ENCODE measurements at places on chromosomes 3 and 15. TPM values are rescaled to one million over a fixed set of nuclear protein-coding genes. Genes with fewer than 3 reads are reported as not detected.

DNA sequence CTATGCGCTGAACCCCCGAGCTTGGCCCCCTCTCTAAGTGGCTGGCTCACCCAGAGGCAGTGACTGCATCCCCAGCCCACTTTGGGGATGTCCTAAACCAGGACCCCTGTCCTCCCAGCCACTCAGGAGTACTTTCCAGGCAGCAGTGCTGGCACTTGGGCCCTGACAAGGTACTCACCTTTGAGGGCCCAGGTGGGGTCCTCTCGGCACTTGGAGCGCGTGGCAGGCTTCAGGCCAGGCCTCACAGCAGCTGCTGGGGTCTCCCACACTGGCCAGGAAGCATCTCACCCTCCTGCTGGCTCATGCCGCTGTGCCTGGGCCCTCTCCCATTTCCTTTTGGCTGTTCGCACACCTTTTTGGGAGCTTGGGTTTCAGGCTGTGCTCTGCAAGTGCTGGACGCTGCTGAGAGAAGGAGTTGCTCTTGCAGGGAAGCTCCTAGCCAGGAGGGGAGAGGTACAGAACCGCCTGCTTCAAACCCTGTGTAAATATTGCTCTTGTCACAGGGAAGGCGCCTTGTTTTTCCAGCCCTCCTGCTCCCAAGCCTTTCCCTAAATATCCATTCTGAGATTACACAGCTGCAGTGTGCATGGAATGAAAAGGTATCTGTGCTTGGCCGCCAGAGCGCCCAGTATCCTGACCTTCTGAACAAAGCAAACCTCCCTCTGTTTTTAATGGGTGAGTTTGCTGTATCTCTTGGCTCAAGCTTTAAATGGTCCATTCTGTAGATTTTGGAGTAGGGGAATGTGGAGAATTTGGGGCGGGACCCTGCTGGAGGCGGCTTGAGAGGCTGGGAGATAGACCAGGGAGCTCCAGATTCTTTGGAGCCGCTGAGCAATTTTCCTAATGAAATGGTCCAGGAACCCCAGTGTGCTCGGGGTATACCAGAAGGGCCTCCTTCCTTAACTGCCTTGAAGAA is 45.6 kb downstream of the DNASE1L3 start:
- no peak for DNase-seq
- peak overlapping the region; percentile 93 for H3K27ac ChIP-seq
- no peaks in the 10 kb centered on the region for H3K27me3 ChIP-seq
- peaks cover 39% of the 10 kb centered on the region for H3K4me1 ChIP-seq

- H3K27me3 ChIP-seq, result peaks cover 6% of the 10 kb centered on the region
- peaks cover 7% of the 10 kb centered on the region for H3K36me3 ChIP-seq
These were observed 51.4 kb downstream of the DNAJB8 start for GRCh38 chr3:128415200-128415772.

- no peaks in the 10 kb centered on the region for H3K36me3 ChIP-seq
- no peaks in the 10 kb centered on the region for H3K4me1 ChIP-seq
- no peaks in the 10 kb centered on the region for H3K27me3 ChIP-seq
- no peak overlapping the region for H3K4me3 ChIP-seq
These were observed 345.3 kb upstream of the POU1F1 start for GRCh38 chr3:87621667-87622066.

DNA sequence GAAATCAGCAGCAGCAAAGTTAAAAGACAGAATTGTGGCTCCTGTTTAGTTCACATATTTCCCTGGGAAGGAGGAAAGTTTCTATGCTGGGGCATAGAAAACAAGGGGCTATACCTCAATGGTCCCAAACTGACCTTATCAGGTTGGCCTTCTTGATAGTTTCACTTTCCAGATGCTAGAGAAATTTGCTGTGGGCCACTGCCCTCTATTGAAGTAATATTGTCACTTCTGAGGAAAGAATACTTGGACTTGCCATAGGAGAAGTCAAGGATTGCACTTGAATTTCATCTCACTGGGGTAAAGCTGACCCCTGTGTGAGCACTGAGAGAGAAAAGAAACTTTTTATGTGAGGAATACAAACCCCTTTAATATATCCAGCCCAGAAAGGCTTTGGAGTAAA is 49.3 kb upstream of the XCR1 start:
- H3K36me3 ChIP-seq, result no peaks in the 10 kb centered on the region
- no peak for DNase-seq
- peaks cover 5% of the 10 kb centered on the region for H3K4me1 ChIP-seq
- H3K27ac ChIP-seq, result no peak overlapping the region
- H3K27me3 ChIP-seq, result no peaks in the 10 kb centered on the region
- H3K4me3 ChIP-seq, result no peak overlapping the region

GPR62 gene
- not detected for total RNA-seq

Measured in type B pancreatic cell (in vitro differentiated cells).